ENCODE measurements at places on chromosomes 16 and 17. TPM values are rescaled to one million over a fixed set of nuclear protein-coding genes. Genes with fewer than 3 reads are reported as not detected.

DNA sequence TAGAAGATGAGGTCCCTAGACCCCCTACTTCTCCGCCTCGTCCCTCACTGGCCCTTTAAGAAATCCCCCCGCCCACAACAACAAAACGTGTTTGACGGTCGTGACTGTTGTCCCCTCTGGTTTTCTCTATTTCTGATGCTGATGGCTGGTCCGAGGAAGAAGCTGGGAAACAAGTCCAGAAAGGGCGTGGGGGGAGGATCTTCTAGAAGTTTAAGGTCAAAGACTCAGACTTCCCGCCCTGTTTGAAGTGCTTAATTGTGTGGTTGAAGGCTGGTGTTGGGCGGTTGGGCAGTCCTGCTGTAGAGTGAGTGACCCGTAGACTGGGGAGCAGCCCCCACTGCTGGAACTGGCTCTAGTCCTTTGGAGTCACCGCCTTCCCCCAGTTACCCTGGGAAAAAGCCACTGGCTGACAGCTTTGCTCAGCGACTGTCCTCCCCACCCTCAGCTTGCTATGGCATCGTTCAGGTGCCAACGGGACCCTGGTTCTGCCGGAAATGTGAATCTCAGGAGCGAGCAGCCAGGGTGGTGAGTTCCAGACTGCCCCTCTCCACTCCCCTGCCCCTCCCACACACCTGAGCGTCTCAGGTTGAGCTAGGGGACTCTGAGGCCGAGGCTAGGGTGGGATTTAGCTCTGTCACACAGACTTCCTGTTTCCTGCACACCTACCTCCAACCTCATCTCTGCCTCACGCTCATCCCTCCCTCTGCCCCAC is 1.6 kb downstream of the MLLT6 start:
- peak; percentile 27 for DNase-seq

DNA sequence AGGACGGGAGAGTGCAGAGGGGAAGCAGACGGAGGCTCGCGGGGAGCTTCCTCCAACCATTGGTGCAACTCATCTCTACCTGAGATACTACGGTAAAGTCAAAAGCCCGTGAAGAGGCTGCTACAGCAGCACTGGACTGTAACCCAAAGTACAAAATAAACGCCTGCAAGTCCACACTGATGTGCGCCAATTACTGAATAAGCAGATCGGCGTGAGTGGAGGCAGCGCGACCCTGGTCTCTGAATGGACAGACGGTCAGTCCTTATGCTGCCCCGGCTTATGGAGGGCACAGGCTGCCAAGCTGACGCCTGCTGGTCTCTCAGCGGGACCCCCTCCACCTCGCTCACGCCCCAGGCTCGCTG is 58.5 kb downstream of the LMF1 start:
- DNase-seq, result no peak

SLC13A2 gene
- total RNA-seq, result not detected

DNA sequence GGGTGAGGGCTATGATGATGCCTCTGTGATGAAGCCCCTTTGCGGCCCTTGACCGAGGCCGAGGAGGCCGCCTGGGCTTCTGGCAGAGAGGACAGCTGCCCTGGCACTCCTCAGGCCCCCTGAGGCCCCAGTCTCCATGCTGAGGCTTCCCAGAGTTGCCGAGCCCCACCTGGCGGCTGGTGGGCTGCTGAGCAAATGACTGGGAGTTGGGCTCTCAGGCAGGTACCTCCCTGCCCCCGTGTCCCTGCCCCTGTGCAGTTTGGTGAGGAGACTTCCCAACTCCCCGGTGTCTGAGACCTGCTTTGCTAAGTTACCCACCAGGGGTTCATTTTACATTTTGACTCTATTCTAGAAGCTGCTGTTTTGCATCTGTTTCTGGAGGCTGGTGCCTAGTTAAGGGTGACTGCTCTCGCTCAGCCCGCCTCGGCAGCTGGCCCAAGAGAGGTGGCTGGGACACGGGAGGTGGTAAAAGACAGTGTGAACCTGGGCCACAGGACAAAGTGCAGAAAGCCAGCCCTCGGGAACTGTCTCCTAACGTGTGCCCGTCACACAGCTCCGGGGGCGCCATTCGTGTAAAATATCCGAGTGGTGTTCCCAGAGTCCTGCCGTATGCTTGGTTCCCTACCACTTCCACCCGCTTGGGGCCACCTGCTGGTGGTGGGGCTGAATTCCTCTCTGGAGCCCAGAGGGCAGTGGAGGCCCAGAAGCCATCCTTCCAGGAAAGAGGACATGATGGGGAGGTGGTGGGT is 134.5 kb downstream of the RAB11FIP4 start:
- DNase-seq, result no peak

CNTROB gene
- total RNA-seq, result 47.2 TPM

DNA sequence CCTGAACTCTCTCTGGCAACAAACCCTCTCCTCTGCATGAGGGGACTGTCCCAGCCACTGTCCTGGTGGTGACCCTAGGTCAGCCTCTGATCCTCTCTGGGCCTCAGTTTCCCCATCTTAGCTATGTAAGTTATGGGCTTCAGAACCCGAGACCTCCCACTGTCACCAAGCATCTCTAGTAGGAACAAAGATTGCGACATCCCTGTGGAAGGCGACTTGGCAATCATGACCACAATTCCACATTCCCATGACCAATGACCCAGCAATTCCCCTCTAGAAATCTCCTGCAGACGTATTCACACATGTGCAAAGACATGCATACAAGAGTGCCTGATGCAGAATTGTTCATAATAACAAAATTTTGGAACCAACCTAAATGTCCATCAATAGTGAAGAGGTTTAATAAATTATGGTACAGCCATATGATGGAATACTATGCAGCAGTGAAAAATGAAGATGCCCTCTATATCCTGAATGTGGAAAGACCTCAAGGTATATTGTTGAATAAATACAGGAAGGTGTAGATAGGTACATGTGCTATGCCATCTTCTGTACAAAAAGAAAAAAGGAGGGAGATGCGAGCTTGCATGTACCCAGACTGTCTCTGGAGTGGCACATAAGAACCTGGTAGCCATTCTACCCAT is 21.2 kb downstream of the CNGB1 start:
- DNase-seq, result no peak

OTOA gene
- total RNA-seq, result not detected

- DNase-seq, result no peak
Observed at GRCh38 chr17:35972066-35972465, 9.2 kb downstream of the CCL16 start.

- DNase-seq, result no peak
Observed at GRCh38 chr16:50040018-50040417, 15.0 kb downstream of the CNEP1R1 start.

CDK5RAP3 gene
- 109 TPM for total RNA-seq

DNA sequence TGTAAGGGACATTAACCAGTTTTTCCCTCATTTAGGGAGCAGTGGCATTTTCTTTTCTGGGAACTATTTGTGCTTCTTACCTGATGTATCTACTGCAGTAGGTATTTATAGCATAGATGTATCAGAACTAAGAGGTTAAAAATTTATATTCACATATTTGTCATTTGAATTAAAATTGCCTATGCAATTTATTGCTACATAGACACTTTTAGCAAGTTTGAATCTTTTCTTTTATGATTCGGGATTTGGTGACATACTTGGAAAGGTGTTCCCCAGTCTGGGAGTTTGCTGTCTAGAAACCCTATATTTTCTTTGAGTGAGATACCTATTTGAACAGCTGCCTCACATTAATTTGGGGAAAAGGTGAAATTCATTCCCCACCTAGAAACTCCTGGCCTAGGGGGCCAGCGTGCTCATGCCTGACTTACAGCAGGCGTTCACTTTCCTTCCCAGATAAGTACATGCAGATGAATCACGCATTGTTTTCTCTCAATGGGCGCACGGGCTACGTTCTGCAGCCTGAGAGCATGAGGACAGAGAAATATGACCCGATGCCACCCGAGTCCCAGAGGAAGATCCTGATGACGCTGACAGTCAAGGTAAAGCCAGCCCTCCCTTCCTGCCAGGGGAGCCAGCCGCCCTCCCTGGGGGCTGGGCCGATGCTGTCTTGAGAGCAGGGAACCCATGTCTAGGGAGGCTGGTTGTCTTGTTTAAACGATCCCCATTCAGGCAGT is 73.8 kb downstream of the SDR42E1 start:
- DNase-seq, result no peak

- DNase-seq, result no peak
Observed at GRCh38 chr16:73558219-73558618, 510.3 kb upstream of the ZFHX3 start.

DNA sequence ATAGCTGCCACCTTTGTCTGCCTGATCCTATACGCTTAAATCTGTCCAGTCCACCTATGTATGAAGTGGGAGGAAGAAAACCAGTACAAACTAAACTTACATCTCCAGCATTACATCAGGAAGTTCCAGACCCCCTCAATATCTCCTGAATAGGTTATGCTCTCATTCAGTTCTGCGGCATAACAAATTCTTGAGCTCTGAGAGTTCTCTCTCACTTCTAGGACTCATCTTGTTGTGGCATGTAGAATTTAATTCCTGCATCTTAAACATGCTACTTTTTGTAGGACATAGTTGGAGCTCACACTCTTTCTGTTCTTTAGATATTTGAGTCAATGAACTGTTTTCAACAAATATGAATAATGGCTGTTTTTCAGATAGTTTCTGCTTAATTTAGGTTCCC is 662.5 kb downstream of the CDH11 start:
- DNase-seq, result no peak

DNA sequence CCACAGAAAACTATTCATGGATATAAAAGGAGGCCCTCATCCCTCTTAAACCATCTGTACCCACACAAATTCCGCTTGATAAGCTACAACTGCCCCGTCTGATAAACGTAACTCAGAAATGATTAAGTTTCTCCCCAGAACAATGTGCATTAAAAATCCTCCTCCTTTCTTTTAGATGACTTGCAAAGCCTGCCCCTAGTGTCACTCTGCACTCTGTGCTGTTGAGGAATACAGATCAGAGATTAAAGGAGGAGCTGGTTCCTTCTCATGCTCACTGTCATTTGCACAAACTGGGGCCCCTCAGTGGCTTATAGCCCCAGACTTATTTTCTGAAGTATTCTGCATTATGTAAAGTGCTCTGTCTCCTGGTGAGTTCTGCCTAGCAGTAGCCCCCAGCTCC is 33.3 kb downstream of the CDRT15 start:
- DNase-seq, result no peak

DNA sequence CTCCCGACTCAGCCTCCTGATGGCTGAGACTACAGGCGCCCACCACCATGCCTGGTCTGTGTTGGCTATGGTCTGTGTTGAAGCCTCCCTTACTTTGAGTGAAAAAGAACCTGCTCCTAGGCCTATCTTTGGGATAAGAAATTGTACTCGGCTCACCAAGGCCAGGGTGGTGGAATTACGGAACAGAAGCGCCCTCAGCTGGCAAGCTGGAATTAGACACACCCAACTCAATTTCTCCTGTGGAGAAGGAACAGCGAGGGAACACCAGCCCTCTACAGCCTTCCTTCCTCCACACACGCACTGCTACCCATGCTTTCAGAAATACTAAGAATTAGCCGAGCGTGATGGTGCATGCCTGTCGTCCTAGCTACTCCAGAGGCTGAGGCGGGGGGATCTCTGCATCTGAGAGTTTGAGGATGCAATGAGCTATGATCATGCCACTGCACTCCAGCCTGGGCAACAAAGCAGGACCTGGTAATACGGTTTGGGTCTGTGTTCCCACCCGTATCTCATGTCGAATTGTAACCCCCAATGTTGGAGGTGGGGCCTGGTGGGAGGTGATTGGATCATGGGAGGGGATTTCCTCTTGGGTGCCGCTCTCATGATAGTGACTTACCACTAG is 40.1 kb upstream of the RBBP6 start:
- DNase-seq, result peak; percentile 13

- no peak for DNase-seq
Observed at GRCh38 chr17:75830164-75831031, 13.8 kb downstream of the UNC13D start.

KRTAP4-4 gene
- not detected for total RNA-seq

DNA sequence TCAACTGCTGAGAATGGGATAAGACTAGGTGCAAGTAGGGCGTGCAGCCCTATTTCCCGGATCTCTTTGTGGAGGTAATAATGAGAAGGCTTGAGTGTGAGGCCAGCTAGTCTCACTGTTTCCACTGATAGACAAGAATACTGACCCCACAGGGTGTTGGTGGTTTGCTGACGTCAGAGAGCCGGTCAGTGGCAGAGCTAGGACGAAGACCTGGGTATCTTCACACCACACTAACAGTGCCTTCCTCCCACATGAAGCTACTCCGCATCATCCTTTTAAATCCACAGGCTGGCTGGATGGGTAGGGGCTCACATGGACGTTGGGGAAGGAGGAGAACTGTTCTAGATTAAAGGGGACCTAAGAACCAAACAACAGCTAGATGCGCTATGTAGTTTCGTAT is 68.0 kb downstream of the ZFHX3 start:
- DNase-seq, result no peak

ANKRD40CL gene
- total RNA-seq, result not detected

SRRM2 gene
- 483 TPM for total RNA-seq

RTN4RL1 gene
- total RNA-seq, result not detected

ENKD1 gene
- total RNA-seq, result 17.5 TPM

FSCN2 gene
- total RNA-seq, result 0.58 TPM

MPP3 gene
- total RNA-seq, result 10.8 TPM

DNA sequence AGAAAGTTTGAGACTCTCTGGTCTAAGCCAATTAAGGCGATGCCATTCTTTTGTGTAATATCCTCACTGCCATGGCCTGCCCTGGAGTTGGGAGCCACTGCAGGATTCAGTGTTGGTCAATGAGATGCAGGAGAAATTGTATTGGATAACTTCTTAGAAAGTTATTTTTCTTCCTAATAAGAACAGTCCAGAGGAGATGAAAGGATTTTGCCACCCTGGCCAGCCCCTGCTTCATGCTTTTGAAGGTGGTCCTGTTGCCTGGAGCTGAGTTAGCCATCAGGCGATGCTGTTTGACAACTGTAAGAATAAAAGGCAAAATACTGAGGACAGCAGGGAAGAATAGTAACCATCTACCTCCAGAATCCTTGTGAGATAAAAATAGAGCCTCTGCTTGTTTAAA is 35.4 kb upstream of the CNTNAP4 start:
- no peak for DNase-seq

DNA sequence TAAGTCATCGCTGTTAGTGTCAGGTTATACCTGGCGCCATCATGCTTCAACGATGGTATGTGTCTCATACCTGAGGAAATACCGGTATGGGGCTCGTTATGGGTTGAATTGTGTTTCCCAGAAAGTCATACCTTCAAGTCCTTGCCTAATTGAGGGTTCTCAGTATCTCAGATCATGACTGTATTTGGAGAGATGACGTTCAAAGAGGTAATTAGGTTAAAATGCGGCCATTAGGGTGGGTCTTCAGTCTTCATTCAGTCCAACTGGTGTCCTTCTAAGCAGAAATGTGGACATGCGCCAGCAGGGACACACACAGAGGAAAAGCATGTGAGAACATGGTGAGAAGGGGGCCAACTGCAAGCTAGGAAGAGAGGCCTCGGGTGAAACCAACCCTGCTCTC is 37.5 kb upstream of the XYLT1 start:
- DNase-seq, result no peak

EVPLL gene
- not detected for total RNA-seq

GRCh38 chr17:82686366-82687324 is 11.9 kb downstream of the RAB40B start:
- DNase-seq, result no peak

GRCh38 chr16:66522816-66523590 is 26.9 kb downstream of the TK2 start:
- no peak for DNase-seq

CD300E gene
- not detected for total RNA-seq

PRSS27 gene
- total RNA-seq, result 0.60 TPM

Measured in endothelial cell of umbilical vein (primary cell).